SHP77 treated with DMSO at 0.1 percent for 48 hours (cell line): ENCODE measurements at places on chromosomes 11 and 22.

DNA sequence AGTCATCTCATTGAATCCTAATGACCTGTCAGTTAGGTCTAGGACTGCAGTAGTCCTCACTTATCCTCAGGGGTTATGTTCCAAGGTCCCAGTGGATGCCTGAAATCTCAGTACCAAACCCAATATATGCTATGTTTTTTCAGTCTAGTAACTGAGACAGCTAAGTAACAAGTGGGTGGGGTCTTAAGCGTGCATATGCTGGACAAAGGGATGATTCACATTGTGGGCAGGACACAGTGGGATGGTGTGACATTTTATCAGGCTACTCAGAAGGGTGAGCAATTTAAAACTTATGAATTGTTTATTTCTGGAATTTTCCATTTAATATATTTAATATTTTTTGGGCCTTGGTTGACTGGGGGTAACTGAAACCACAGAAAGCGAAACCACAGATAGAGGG is 29.0 kb downstream of the DDX10 start:
- DNase-seq = no peak

- DNase-seq = no peak
Measured at GRCh38 chr11:126611438-126611837, 256.0 kb downstream of the ST3GAL4 start.

DNA sequence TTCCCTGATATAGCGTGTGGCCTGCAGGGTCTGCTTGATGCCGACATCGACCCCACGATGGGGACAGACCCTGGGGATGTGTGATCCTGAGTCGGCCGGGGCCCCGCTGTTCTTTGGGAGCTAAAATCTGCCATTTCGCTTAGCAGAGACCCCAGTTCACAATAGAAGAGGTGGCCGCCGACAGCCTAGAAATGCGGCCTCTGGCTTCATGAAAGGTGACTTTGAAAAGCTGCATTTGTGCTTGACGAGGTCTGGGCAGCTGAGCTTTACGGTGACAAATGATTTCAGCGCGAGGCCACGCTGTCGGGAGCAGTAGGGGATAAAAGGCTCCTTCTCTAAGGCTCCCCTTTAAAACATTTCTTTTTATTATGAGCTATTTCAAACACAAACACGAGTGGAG is 71.7 kb downstream of the RPS6KA4 start:
- DNase-seq = no peak

DNA sequence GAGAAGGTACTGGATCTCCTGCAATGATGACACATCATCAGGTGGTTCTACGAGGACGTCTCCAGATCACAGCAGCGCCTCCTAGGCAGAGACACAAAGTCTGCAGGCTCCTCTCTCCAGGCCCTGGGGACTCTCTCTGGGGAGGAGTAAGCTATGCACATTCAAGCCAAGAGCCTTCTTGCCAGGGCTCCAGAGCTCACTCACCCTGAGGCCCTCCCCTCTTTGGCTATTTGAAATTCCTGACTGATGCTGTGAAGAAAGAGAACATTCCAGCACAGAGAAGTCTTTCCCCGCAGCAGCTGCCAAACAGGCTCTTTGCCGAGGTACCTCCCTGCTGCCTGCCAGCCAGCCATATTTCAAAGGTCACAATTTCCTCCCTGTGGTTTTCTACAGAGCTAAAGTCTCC is 204.9 kb downstream of the CSNK2A3 start:
- DNase-seq = no peak

- no peak for DNase-seq
Measured at GRCh38 chr11:121595717-121596161, 143.0 kb upstream of the SORL1-AS1 start.

DNA sequence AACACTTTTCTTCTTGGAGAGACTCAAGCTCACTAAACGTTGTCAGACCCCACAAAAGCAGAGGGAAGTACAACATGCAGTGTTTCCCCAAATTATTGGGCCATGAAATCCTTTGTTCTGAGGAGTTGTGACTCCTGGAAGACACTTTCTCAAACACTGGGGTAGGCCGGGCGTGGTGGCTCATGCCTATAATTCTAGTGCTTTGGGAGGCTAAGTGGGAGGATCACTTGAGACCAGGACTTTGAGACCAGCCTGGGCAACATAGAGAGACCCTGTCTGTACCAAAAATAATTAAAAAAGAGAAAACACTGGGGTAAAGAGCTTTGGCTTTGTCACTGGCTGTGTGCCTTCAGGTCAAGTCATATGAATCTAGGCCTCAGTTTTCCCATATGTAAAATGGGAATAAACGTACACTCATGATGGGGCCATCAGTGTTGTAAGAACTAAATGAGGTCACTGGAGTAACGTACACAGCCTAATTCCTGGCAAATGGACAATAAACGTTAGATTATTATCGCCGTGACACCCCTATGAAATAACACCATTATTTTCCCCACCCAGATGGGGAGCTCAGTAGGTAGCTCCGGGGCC is 92.0 kb downstream of the RRM1 start:
- no peak for DNase-seq

- no peak for DNase-seq
Measured at GRCh38 chr11:26045082-26045481, 286.8 kb upstream of the ANO3 start.

GRCh38 chr11:94768602-94769541 is 716 bp downstream of the AMOTL1 start:
- no peak for DNase-seq

DNA sequence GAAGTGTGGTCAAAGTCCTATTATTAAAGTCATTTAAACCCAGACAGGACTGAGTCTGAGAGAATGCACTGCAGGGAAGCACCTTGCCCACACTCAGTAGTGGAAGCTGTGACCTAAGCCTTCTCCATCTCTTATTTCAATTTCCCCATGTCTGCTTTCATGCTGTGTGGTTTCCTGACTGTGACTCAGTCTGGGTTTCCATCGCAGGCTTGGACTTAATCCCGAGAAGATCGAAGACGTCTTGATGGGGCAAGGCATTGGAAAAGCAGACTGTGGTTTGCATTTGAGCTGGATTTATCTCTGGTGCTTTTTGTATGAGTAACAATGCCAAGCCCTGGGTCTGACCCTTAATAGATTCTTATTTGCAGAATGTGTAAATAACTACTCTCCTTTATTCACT is 238.9 kb downstream of the NTM start:
- DNase-seq = no peak

- no peak for DNase-seq
Measured at GRCh38 chr11:94450048-94450447, 43.6 kb downstream of the MRE11 start.

DNA sequence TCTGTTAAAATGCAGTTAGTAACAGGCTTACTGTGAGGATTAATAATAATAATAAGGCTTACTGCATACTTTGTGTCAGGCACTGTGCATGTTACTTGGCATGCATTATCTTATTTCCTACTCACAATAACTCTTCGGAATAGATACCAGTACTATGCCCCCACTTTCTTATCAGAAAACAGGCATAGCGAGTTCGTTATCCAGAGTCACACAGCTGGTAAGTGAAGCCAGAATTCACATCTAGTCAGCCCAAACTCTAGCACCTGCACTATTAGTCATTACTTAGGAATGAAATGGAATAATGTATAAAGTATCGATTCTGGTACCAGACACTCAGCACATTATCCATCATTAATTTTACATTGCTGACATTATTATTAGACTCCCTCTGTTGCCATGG is 155.7 kb upstream of the BLID start:
- DNase-seq = no peak

DNA sequence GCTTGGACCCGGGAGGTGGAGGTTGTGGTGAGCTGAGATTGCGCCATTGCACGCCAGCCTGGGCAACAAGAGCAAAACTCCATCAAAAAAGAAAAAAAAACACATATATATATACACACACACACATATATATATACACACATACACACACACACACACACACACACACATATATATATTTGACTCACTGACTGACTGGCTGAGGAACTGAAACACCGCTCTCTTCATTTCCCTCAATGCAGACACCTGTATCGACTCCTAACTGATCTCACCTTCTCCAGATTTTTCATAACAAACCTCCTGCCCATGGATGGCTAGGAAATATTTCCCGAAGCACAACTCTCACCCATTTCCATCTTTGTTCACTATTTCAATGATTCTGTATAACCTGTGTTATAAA is 140.7 kb upstream of the ANO3 start:
- DNase-seq = no peak

DNA sequence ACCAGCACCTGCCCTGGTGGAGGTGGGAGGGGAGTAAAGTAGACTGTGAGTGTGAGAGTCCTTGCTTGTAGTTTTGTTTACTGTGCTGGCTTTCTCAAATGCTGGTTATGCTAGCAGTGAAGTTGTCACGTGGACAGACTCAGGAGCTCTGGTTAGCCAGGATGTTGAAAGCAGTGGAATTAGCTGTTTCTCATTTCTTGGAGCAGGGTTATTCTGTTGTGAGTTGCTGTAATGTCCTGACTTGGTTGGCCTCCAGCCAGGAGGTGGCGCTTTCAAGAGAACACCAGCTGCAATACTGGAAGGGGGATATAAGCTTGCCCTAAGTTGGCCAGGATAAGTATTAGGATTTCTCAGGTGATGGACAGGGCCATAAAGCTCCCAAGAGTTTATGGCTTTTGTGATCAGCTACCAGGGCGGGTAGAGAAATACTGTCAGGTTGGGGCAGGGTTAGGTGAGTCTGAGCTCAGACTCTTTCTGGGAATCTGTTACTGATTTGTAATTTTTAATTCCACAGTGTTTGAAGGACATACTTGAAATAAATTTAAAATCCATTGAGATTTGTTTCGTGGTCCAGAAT is 13.7 kb downstream of the CYP2D6 start:
- no peak for DNase-seq

- DNase-seq = no peak
Measured at GRCh38 chr11:121688055-121688491, 235.3 kb upstream of the SORL1-AS1 start.

DNA sequence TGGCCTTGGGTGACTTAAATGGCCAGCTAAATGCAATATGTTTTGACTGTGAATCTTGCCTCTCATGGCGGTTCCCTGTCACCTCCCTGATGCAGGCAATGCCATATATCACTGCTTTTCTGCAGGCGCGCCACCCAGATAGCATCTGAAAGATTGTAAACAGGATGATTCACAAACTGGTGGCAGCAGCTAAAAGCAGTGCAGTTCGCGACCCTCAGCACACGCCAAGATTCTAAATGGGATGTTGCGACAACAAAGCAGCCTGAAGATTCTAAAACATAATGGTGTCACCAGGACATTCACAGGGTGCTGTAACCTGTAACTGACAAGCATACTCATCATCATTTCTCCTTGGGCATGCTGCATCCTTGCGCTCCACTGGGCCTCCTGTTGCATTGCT is 440.4 kb upstream of the CADM1 start:
- DNase-seq = no peak

DNA sequence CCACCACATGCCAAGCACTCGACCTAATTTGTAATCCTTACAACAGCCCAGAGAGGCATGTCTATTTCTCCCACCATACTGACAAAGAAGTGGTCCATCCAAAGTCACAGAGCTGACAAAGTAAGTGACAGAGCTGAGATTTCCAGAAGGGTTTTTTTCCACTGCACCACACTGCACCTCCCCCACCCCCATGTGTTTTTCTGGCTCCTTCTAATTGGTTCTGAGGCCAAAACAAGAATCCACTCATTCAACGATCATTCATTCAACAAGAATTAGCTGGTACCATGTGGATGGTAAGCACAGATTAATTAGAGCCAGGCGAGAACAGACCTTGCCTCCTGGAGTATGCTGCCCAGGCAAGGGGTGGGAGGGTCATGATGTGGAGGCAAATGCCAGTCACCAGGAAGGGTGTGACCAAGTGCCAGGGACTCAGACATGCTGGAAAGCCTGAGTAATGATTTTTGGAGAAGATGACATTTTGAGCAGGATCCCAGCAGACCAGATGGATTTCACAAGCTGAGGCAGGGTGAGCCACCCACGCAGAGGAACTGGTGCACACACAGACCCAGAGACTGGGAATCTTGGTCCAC is 14.9 kb upstream of the PRG2 start:
- no peak for DNase-seq

- DNase-seq = no peak
Measured at GRCh38 chr11:115330684-115331482, 173.3 kb downstream of the CADM1 start.

DNA sequence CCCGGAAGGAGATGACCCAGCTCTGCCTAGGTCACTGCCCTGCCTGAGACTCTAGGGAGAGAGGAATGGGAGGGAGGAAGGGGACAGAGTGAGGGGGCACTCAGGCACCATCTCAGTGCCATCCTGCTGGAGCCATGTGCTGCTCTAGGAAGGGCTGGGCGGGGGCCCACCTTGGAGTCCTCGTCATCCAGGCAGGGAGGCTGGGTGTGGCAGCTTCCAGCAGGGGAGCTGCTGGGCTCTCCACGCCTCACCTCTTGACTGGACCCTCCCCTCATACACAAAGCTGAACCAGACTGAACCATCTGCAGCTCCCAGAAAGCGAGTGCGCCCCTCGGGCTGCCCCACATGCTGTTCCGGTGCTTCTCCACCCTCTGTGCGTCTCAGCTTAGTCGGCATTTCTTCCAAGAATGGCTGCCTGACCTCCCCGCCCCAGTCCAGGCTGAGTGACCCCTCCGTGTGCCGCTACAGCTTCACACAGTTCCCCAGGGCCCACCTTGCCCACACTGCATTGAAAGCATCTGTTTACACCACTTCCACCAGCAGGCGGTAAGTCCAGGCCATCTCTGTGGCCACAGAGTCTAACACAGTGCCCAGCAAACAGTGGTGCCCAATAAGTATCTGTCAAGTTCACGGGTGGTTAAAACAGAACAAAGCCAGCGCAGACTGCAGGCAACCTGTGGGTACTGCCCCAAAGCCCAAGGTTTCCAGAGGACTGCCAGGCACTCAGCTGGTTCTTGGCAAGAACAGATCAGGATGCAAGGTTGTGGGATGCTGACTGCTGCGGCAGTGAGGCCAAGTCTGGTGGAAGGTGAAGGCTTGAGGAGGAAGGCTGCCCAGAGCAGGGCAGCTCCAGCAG is 9.4 kb upstream of the TRIM29 start:
- no peak for DNase-seq

GRCh38 chr22:22578702-22579424 is 19.8 kb upstream of the PRAME start:
- DNase-seq = no peak

- DNase-seq = no peak
Measured at GRCh38 chr11:78244546-78245255, 56.0 kb downstream of the USP35 start.

- DNase-seq = no peak
Measured at GRCh38 chr11:20483931-20484330, 96.4 kb downstream of the PRMT3 start.

DNA sequence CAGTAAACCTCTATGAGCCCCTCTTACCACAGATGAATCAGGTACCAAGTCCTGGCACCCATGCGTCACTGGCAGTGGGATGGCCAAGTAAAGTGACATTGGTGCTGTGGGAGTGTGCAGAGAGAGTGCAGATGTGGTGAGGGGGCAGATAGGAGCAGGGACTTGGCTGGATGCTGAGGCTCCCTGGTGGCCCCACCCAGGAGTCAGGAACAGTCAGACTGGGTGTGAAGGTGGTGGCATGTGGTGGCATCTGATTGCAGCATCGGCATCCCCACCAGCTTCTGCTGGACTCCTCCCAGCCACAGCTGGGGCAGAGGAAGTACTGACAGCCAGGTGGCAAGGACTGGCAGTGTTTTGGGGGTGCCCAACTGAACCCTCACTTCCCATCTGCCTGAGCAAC is 11.4 kb downstream of the DGAT2 start:
- no peak for DNase-seq

GRCh38 chr11:130737041-130737830 is 179.0 kb downstream of the SNX19 start:
- no peak for DNase-seq
